ENCODE measurements at places on chromosomes 11 and 22. TPM values are rescaled to one million over a fixed set of nuclear protein-coding genes. Genes with fewer than 3 reads are reported as not detected.

DNA sequence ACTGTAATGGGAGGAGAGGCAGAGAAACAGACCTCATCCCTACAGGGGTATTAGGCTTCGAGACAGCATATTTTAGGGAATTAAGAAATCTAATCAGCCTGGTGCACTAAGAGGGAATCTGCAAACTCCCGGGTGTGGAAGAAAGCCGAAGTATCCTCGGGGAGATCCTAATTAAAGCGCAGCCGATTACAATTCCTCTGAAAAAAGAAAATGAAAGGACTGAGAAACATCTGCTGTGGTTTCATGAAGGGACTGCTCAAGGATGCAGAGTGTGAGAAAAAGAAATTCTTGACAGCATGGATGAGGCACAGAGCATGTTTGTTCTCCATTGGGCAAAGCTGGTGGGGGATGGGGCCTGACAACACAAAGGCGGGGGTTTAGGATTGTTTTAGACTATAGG, 290.0 kb upstream of the LARGE1 start:
- no peak for DNase-seq

- no peak for DNase-seq
Observed at GRCh38 chr11:92297567-92298553, 73.2 kb downstream of the FAT3 start.

DNA sequence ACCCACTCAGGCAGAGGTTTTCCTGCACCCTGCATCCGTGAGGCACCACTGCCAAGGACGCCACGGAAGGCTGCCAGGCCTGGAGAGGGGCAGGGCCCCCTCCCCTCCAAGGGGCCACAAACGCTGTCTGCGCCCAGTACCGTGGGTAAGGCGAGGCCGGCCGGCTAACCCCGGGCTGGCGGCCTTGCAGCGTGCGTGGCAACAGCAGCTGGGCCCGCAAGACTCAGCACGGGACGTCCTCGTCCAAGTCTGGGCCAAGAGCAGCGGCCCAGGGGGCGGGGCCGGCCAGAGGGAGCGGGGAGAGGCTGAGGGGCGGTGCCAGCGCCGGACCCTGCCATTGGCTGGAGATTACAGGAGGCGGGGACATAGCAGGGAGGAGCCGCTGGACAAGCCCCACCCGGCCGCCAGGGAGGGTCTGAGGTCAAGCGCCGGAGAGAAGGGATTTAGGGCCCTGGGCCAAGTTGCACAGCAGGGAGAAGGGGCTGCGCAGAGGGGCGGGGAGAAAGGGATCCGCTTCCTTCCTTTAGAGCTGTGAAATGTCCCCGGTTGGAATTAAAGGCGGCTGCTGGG, 16.0 kb downstream of the SLC43A1 start:
- DNase-seq, result peak; percentile 37

- peak; percentile 41 for DNase-seq
Observed at GRCh38 chr11:47411884-47412746, 3.7 kb downstream of the SLC39A13 start.

GRCh38 chr22:46293577-46294260, 3.0 kb upstream of the GTSE1 start:
- DNase-seq, result no peak

DNA sequence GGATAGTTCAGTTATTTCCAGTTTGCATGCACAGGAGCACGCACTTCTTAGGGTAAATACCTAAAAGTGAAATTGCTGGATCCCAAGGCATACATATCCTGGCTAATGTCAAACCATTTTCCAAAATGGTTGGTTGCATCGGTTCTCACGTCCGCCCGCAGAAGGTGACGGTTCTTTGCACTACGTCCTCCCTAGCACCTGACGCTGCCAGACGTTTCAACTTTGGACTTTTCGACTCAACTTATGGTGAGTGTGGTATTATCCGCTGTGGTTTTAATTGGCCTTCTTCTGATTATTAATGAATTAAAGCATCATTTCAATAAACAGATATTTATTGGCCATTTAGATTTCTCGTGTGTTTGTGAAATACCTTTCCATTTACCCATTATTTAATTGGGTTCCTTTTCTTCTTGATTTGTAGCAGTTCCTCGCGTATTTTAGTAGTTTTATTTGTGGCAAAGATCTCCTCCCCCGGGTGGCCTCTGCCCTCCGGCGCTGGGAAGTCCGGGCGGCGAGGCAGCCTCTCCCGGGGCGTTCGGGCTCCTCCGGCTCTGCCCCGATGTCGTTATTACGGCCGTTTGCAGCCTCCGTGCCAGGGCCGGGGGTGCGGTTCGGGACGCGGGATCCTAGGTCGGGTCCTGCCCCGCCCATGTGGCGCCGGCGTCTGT, at the start of gene JHY:
Gene JHY (plus strand): TSS at position 571 of the 668 bp plus-strand sequence. CDS start 3,091 bp downstream, outside the sequence.
- no peak for DNase-seq

DNA sequence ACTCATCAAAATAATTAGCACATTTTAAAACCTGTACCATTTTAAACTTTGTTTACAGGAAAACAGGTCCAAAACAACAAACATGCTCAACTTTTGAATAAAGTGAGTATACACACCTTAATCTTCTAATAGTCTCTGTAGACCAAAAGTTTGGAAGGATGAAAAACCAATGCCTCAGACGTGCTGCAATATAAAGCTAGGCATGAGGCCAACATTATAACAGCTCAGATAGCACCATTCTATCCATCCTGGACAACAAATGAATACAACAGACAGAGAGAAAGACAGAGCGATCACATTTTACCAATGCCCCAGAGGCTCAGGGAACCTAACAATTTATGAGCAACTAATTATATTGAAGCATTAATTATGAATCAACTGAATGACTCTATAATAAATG, 77.0 kb downstream of the PAK1 start:
- no peak for DNase-seq

DNA sequence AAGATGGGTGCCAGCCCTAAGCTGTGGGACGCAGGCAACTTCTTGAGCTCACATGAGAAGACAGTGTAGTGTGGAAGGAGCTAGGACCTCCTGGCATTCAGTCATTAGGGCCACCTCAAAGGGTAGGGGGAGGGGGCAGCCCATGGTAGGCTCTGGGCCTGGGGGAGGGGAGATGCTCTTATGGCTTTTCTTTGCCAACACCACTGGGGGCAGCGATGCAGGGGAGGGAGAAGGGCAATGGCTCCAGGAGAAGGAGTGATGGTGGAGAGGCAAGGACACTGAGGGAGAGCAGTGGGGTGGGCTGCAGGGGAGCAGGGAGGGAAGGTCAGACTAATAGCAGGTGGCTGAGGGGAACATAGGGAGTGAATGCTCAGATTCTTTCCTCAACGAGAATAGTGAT, 63.3 kb upstream of the SUSD2 start:
- DNase-seq, result no peak

- no peak for DNase-seq
Observed at GRCh38 chr11:37072538-37073055, 474.6 kb upstream of the RAG2 start.

DNA sequence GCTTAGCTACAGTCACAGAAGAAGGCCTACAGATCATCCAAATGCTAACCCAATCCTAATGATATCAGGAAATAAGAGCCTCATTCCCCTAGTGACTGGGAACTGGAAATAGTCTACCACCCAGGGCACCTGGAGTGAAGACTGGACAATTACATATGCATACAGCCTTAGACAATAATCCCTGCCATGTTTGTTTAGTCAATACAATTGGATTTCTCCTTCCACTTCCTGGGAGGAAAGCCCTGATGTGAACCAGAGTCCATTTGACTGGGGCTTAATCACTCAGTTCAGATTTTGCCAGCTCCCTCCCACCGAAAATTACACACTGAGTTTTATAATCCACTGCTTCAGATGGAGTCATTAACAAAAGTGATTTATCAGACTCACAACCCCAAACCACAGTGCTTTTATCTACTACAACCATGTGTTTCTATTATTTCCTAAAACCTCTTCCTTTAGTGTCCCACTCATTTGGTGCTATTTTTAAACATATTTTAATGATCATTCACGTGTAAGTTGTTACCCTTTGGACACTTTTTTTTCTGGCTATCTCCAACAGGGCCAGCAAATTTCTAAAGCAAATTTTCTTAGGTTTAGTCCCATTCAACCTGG, 29.9 kb downstream of the CWF19L2 start:
- DNase-seq, result no peak

DNA sequence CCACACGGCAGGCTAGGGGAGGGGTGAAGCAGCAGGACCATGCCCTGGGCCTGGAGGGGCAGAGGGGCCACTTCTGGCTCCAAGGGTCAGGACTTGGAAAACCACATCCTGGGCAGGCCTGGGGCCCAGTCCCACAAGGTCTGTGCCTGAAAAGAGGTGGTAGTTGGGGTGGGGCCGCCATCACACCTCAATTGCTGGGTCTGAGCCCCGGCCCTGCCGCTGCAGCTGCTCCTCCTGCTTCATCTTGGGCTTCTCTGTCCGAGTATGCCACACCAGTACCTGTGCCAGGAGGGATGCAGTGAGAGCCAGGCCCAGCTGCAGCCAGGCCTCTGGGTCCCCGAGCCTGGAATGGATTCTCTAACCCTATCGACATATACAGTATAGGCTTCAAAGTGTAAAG, 2.5 kb downstream of the ROM1 start:
- no peak for DNase-seq

FKBP2 gene
- total RNA-seq, result 34.3 TPM

CHADL gene
- total RNA-seq, result 0.36 TPM

YAP1 gene
- 0.10 TPM for total RNA-seq

OR51B5 gene
- total RNA-seq, result not detected

SMIM38 gene
- 0.26 TPM for total RNA-seq

C11orf42 gene
- total RNA-seq, result not detected

TPCN2 gene
- total RNA-seq, result 19.2 TPM

C1QTNF4 gene
- not detected for total RNA-seq
